A549 (cell line): ENCODE measurements at places on chromosomes 3 and 15. TPM values are rescaled to one million over a fixed set of nuclear protein-coding genes. Genes with fewer than 3 reads are reported as not detected.

The CCDC54 gene
- polyA plus RNA-seq: not detected in 3 replicates

DNA sequence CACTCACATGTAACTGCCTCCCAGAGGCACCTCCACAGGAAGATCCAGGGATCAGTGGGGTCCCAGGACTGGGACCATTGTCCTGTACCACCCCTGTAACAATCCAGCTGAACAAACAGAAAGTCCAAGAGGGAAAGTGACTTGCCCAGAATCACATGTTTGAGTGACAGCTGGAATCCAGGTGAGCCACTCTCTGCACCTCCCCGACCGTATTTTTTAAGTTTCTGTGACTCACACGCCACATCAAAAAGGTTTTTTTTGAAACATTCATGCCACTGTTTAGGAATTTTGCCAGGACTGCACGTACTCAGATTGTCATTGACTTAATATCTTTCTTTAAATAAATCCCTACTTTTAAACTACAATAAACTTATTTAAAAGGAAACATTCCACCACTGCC is 9.8 kb upstream of the SLC6A1 start:
- no peak for DNase-seq

The PDZRN3 gene
- polyA plus RNA-seq: not detected in 3 replicates

DNA sequence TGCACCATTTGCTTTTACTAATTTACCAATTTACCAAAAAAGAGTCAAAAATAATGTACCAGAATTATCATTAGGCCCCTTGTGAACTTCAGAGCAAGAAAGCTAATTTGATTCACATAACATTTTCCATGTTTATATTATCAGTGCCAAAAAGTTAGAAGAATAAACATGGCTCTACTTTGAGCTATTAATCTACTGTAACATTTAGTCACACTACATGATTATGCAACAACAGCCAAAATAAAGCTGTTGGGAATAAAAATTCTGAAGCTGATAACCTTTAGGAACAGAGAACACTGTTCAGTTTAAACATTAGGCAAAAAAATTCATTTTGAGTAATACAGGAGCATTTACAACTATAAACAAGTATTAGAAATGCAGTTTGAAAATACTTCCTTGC is 63.6 kb downstream of the PROS1 start:
- no peak for DNase-seq

The GOLGA6B gene
- polyA plus RNA-seq: not detected in 3 replicates

The UBA7 gene
- polyA plus RNA-seq: 0.54 to 0.63 TPM (median 0.62 TPM) in 3 replicates

GRCh38 chr3:45590822-45591546 is 3.6 kb upstream of the LIMD1 start:
- DNase-seq: no peak

The CFAP44 gene
- polyA plus RNA-seq: 4.0 to 4.9 TPM (median 4.5 TPM) in 3 replicates

DNA sequence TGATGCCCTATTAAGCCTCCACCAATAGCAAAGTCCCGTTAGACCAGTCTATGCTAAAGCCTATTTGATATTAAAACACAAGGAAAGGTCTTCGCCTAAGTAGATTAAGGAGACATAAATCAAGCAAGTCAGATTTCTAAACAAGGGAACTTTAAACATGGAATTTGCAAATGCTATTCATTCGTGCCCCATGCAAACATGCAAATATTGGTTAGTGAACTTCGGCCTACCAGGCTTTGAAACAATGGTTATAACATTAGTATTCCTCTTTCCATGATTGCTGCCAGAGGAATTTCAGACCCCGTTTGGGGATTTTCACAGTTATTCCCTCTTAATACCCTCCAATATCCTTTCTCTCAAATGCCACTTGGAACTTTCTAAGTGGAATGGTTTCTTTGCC is 36.9 kb upstream of the ZNF280D start:
- DNase-seq: no peak
